Kidney capillary endothelial cell (primary cell): ENCODE measurements at places on chromosomes 2 and 18.

- DNase-seq, result no peak
These were observed 8.2 kb downstream of the PTGR3 start for GRCh38 chr18:75200605-75201280.

DNA sequence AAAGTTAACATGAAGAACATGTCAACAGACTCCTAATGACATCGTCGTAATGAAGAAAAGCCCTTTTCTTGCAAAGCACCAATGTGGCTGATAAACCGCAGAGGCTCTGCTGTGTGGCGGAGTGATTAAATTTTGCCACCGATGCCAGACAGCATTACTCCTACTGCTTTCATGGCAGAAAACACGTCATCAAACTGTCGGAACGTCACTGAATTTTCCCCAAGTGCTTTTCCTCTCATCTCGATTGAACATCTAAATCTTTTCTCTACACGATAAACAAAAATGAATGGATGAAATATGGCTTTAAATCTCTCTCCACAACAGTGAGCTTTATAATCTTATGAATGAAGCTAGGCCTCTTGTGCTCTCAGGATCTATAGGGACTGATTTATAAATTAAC lies 159.8 kb upstream of the REG3G start:
- DNase-seq, result no peak

DNA sequence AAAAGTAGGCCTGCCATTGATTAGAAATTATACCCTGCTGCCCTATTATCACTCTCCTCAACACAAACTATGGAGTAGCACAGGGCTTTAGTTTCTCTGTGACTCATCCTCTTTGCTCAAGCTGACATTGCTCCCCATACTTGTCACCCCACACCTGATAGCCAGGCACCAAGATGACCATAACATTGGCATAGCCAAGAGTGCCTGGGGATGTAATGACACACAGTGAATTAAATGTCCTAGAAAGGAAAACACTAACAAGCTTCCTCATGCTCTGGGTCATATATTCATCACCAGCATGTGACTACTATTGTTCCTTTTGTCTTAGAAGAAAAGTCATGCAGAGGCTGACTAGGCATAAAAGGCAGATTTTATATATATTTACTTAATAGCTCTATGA lies 137.8 kb upstream of the RND3 start:
- DNase-seq, result peak; percentile 78

- no peak for DNase-seq
These were observed 166.5 kb downstream of the CERS6 start for GRCh38 chr2:168622559-168622958.

DNA sequence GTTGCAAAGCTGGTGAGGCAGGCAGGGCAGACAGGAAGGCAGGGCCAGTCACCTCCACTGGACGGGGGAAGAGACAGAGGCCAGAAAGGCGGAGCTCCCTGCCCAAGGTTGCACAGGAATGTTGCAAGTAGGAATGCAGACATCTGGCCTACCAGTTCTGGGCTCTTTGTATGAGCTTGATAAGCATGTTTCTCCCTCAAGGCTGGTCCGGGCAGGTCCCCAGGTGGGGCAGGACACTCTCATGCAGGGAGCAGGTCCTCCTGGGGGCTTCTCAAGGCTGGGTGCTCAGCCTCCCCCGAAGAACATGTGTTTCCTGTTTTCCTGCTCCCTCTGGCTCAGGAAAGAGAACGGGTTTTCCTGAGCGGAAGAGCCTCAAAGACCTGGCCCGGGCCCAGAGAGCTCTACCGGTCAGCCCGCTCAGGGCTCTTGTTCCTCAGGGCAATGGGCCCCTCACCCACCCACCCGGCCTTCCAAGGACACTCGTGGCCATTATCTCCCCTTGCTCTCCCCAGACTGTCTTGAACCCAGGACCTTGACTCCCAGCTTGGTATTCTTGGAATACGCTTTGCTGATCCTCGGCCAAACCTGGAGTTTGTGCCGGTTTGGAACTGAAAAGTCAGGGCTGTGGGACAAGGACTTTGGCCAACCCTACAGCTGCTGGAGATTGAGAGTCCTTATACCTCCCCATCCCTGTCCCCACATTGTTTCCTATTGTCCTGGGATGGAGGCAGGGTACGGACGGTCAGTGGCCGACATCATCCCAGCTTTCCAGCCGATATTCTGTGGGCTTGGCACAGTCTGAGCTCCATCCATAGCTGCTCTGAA lies 87.7 kb upstream of the HAAO start:
- peak; percentile 84 for DNase-seq
